ENCODE measurements at places on chromosomes 2 and 18.

DNA sequence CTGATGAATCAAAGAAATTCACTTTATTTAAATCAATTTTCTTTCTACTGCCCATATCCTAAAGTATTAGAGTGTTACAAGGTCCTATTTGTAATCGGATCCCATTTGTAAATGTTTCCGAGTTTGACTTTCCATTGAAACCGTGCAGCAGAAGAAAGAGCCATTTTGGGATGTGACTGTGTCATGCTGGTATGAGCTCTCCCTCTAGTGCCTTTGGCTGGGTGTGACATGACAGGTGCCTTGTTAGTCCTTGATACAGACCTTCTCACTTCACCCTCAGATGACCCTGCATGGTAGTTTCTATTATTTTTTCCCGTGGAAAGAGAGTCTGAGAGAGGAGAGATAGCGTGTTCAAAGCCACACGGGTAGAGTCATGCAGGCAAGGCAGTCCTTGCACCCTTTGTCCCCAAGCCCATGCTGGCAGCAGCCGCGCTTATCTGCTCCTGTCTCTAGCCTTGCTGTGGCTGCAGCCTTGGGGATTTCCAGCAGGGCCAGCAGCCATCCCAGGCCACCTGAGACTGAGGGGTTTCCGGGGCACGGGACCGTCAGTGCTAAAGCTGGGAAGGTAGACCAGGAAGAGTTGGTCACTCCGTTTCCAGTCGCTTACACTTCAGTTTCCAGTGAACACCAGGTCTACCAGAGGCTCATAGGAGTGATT is 21.4 kb downstream of the CHMP1B start:
- peak; percentile 55 for DNase-seq

DNA sequence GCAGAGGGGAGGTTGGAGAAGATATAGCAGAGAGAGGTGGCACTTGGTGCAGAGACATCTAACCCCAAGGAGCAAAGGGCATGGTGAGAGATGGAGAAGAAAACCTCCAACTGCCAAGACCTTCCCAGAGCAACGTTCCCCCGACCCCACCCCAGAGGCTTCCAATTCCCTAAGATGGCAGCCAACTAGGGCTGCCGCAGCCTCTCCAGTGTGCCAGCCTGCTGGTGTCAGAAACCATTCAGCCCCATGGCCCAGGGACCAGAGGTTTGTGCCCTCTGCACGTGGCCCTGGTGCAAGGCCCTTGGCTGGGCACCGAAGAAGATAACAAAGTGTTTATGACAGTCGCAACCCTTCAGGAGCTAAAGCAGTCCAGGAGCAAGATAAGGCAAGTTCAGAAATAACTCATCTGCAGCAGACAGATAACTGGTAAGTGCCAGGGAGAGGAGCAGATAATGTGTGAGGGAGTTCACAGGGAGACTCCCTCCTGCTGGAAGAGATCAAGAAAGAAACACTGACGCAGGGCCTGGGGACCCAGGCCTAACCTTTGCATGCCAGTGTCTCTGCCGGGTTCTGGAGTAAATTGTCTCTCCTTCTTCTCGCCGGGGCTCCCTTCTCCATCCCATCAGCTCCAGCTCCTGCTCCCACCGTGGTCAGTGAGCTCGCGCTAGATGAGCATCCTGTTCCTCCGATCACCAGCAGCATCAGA is 66.1 kb upstream of the ID2 start:
- no peak for DNase-seq

GRCh38 chr2:105417857-105418436 is 19.1 kb upstream of the FHL2 start:
- DNase-seq = no peak

GRCh38 chr18:59051470-59052165 is 88.1 kb upstream of the SEC11C start:
- DNase-seq = no peak

GRCh38 chr18:58723810-58724602 is 52.7 kb downstream of the MALT1 start:
- no peak for DNase-seq

DNA sequence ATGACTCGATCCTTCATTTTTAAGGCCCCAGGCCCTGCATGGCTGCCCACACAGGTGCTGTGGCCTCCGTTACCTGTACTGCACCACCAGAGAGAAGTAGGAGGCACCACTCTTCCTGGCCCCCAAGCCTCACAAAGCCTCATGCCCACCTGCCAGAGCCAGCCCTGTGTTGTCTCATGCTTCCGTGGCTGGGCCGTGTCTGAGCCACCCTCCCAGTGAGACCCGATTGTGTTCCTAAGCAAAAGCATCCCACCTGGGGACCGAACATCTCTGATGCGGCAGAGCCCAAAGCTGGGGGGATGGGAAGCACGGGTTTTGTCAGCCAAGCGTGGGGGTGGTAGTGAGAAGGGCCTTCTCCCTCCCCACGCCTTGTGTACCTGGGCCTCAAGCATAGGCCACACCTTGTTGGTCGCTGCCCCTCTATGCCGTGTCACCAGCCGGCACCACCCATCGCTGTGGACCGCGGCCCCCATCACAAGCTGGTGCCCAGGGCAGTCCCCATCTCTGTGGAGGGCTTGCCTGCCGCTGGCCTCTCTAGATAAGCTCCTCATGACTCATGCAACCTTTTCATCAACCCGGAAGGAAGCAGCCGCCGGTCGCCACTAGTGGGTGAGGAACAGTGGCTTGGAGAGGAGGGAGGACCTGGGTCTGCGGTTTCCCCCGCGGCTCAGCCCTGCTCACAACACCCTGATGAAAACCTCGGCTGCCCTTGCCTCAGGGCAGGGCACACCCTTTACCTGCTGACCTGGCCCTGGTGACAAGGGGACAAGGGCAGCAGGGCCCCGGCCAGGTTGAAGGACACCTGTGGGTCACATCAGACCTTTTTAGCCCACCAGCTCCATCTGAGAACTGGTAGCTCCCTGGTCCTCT is 2.7 kb upstream of the RNPEPL1 start:
- DNase-seq = peak; percentile 97

DNA sequence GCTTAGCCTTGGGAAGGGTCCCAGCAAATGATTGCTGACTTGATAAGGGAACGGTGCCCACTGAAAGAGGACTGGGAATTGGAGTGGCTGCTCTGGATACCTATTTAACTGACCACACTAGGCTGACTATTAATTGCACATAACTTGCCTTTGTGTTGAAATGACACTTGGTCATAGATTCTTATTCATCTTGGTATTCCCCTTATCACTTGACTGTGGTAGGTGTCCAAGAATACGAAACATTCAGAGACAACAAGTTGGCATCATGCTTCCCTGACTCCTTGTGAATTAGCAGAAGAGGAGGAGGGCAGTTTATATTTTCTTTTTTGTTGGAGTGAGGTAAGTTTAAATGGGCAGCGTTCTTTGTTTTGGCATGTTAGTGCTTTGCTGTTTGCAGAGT is 13.4 kb downstream of the FMNL2 start:
- DNase-seq = no peak

GRCh38 chr2:239966029-239966852 is 58.9 kb downstream of the NDUFA10 start:
- no peak for DNase-seq

DNA sequence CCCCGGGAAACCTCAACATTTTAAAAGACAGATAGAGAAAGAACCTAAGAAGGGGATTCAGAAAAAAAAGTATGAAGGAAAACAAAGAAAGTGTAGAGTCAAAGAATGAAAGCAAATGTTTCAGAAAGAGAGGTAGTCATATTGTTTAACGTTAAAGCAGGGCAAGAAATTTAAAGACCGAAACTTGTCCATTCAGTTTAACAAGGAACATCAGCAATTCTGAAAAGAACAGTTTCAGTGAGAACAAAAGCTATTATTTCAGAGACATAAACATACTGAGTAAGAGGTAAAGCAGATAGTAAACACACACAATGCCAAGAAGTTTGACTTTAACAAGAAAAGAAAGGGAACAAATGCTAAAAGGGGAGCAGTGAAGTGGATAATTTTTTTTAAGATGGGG is 41.1 kb downstream of the MBD2 start:
- no peak for DNase-seq

DNA sequence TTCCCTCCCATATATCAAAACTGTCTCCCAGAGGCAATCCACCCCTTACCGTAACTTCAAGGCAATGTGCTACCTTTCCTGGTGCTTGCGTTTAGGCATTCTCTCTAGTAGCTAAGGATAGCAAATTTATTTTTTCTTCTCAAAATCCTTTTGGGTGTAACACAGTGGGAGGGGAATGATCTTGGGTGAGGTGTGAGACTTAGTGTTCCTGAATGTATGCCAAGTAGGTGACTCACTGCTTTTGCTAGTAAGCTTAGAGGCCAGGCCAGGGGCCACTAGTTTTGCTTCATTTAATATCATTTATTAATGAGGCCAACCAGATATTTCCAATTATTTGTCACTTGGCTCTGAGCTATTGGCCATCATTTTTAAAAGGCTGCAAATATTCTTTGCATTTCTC is 135.5 kb downstream of the NAPG start:
- no peak for DNase-seq

GRCh38 chr2:99481527-99481926 is 8.3 kb downstream of the REV1 start:
- DNase-seq = no peak

DNA sequence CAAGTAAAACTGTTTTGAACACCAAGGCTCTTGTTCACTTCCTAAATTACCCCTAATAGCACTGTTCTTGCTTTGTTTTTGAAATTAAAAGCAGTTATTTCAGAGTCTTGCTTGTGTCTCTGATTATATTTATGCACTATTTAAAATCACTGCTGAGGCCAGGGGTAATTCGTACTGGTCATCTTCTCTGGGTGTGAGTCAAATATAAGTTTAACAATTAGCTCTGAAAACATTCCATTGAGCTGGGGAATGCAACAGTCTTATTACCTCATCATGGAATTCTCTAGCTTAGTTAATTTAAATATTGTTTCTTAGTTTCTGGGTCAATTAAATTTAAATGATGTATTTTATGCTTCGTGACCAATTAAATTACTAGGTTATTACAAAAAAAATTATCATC is 135.0 kb downstream of the MEIS1 start:
- DNase-seq = no peak

DNA sequence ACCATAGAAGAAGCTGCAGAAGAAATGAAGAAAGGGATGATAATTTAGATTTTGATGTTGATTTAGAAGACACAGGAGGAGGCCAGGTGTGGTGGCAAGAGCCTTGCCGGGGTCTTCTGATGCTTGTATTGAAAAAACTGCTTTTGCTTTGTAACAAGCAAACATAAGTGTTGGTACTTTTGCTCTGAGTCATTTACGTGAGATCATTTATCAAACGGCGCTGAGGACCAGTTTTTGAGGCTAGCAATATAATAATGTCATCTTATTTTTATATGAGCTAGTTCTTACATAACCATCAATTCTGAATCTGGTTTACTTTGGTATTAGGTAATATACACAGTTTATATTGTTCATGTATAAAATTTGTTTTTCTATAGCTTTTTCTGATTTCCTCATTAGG is 30.6 kb downstream of the SPTBN1 start:
- DNase-seq = no peak

Measured in CD4-positive, alpha-beta T cell (primary cell).